ENCODE measurements at places on chromosomes 7 and 10. TPM values are rescaled to one million over a fixed set of nuclear protein-coding genes. Genes with fewer than 3 reads are reported as not detected.

VGF gene
- total RNA-seq = not detected

SVOPL gene
- total RNA-seq = not detected

RPS24 gene
- 1,266 TPM for total RNA-seq

PLAU gene
- 14.0 TPM for total RNA-seq

EIF4EBP2 gene
- total RNA-seq = 46.6 TPM

IFIT3 gene
- 6.7 TPM for total RNA-seq

ACTL6B gene
- total RNA-seq = not detected

ADAMTS14 gene
- 0.23 TPM for total RNA-seq

MORN4 gene
- 0.79 TPM for total RNA-seq

NPTX2 gene
- total RNA-seq = 9.7 TPM

TUBAL3 gene
- total RNA-seq = 0.19 TPM

MKI67 gene
- total RNA-seq = 25.7 TPM

CDHR1 gene
- 13.4 TPM for total RNA-seq

BEND7 gene
- 2.0 TPM for total RNA-seq

KCNIP2 gene
- not detected for total RNA-seq

SPDYE3 gene
- total RNA-seq = not detected

TBATA gene
- not detected for total RNA-seq

CTAGE8 gene
- 4.2 TPM for total RNA-seq

DGKI gene
- not detected for total RNA-seq

HOXA5 gene
- 7.4 TPM for total RNA-seq

AKR1D1 gene
- not detected for total RNA-seq

DPYSL4 gene
- not detected for total RNA-seq

LOXL4 gene
- 0.19 TPM for total RNA-seq

OR2F2 gene
- total RNA-seq = not detected

GCK gene
- total RNA-seq = not detected

CUZD1 gene
- not detected for total RNA-seq

RAPGEF5 gene
- total RNA-seq = 44.4 TPM

CYP2W1 gene
- not detected for total RNA-seq

HDAC9 gene
- 1.2 TPM for total RNA-seq

ANKMY2 gene
- 8.0 TPM for total RNA-seq

GIMAP1 gene
- 9.3 TPM for total RNA-seq

BTBD16 gene
- total RNA-seq = not detected

PDE6C gene
- not detected for total RNA-seq

RADIL gene
- 1.8 TPM for total RNA-seq

VSIR gene
- 34.1 TPM for total RNA-seq

SPAM1 gene
- not detected for total RNA-seq

AKR1C4 gene
- total RNA-seq = not detected

CYP2C9 gene
- 3.7 TPM for total RNA-seq

CALML5 gene
- 148 TPM for total RNA-seq

TACR2 gene
- 24.0 TPM for total RNA-seq

IKZF5 gene
- total RNA-seq = 3.5 TPM

ACTR3C gene
- total RNA-seq = 19.1 TPM

TWIST1 gene
- 20.0 TPM for total RNA-seq

CASD1 gene
- total RNA-seq = 4.9 TPM

OR2A12 gene
- total RNA-seq = not detected

NOS3 gene
- total RNA-seq = 1.4 TPM

NYAP1 gene
- 1.1 TPM for total RNA-seq

TYW1B gene
- 5.1 TPM for total RNA-seq

EXOSC1 gene
- 27.8 TPM for total RNA-seq

IFIT1B gene
- not detected for total RNA-seq

CDC14C gene
- not detected for total RNA-seq

PRF1 gene
- 6.9 TPM for total RNA-seq

ITPRID1 gene
- total RNA-seq = 1.00 TPM

CRCP gene
- 44.8 TPM for total RNA-seq

LRRD1 gene
- total RNA-seq = not detected

Measured in esophagus squamous epithelium (tissue), 5 donors.